CD4-positive, alpha-beta T cell treated with Interferon gamma for 1 hour (primary cell): ENCODE measurements at places on chromosomes 16 and 17.
A peak's percentile ranks its signal among the peaks of the same experiment; 100 is the strongest.

DNA sequence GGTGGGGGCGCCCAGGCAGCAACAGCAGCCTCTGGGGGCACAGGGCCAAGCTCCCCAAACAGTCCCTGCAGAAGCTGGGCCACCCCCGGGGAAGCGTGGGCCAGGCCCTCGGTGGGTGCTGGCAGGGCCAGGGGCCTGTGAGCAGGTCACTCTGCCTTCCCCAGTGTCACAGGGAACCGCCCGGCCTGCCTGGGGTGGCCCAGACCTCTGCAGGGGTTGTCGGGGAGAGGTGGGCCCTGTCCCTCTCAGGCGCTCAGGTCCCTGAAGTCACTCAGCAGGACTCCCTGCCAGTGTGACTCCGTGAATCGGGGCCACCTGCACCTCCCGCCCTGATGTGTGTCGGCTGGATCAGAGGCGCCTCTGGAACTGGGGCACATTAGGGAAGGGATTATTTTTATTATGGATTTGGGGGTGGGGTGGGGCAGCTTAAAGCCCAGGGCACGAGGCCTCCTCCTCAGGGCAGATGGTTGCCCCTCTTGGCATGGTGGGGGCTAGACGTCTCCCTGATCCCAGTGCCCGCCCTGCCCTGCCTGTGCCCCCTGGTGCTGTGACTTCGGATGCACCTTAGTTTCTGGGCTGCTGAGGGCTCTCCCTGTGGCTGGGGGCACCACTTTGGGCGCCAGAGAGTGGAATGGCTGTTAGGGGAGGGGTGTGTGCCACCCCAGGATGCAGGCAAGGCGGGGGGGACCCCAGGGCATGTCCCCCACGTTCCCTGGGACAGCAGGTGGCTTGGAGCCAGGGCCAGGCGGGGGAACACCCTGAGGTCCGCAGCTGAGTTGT lies 1.2 kb upstream of the GNG13 start:
- no peak for DNase-seq

- no peak for DNase-seq
Observed at GRCh38 chr17:53134548-53134947, 688.2 kb upstream of the KIF2B start.

- no peak for DNase-seq
Observed at GRCh38 chr17:45260204-45260783, 1.6 kb downstream of the SPATA32 start.

DNA sequence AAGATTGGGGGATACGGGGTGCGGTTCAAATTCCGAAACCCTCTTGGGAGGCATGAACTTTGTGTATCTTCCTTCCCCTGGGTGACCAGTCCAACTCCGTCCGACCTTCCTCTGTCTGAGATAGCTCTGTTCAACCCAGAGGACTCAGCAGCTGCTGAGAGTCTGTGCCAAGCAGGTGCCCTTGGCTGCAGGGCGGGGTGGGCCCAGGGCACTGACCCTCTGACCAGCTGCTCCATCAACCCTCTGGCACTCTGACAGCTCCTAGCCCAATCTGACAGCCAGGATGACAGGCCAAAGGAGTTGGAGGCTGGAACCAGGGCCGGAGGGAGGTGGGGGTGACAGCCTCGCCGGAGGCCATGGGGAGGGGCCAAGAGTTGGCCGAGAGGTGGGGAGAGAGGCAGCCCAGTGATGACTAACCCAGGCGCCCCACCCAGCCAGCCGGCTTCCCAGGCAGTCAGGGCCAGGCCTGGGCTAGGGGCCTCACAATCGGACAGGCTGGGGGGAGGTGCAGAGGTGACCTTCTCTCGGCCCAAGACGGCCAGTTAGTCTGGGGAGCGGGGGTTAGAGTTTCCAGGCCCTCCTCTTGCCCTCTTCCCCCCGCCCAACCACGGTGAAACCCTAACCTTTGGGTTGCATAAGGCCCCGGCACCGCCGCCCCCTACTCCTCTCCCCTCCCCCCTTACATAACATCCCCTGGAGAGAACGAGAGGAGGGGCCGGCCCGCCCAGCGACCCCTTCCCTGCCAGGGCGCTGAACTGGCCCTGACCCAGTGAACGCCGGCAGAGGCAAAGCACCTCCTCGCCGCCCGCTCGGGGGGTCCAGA lies 5.0 kb upstream of the TLCD2 start:
- DNase-seq: peak; percentile 72

GRCh38 chr17:74283371-74283673 lies 9.3 kb downstream of the DNAI2 start:
- DNase-seq: no peak

DNA sequence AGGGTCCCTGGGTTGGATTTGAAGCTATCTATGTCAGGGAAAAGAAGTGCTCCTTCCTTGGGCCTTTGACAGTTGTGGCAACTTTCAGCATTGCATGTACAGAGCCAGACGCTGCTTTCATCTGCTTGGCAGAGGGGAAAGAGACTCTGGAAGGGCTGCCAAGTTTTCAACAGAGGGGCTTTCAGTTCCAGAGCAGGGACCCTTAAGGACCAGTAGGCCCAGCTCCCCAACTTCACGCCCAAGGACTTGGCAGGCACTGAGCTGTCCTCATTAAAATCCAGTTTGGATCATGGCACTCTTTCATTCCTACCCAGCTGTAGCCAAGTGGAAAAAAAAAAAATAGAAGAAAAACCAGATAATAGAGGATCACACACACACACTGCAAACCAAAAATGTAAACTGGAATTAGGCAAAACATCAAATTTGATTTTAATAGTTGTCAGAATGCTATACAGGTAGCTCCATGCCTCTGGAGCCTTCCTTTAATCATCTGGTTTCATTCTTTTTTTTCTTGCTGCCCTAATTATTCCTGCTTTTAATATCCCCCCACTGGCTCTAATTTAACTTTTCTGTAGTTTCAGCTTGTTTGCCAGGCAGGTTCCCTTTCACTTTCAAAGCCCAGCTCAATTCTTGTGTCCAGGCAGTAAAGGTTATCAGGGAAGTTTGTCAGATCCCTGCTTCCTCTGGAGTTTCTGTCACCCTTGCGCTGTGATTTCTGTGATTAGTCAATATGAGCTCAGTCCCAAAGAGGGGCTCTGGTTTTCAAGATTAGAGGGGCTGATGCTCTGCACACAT lies 702.6 kb upstream of the CDH8 start:
- DNase-seq: no peak

GRCh38 chr17:76935331-76935730 lies 67.1 kb downstream of the MGAT5B start:
- no peak for DNase-seq

- no peak for DNase-seq
Observed at GRCh38 chr17:60455378-60455777, 33.1 kb downstream of the CHCT1 start.

DNA sequence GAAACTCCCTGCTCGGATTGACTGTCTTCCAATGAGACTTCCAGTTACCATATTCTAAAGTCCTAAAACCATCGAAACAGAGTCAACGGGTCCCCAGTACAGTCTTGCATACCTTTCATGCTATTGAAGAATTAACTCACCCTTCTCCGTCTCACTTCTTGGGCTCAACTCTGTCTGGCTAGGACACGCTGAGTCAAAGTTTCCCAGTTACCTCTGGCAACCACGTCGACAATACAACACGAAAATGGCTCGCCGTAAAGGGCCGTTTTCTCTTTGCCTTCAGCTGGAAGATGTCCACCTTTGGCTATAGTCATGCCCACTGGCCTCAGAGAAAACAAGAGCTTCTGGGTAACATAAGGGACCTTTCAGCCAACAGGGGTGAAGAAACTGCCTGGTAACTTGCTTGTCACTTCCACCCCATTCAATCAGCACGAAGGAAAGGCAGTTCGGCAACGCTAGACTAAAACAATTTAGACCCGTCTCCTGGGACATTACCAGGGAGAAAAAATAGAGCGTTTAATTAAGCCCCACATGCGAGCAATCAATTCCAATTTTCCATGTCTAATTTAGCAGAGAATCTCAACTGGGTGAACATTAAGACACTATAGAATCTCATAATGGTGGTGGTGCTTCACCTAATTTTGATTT lies 21.5 kb downstream of the KCNG4 start:
- DNase-seq: no peak
